HepG2 (cell line): ENCODE measurements at places on chromosomes 4 and X. TPM values are rescaled to one million over a fixed set of nuclear protein-coding genes. Genes with fewer than 3 reads are reported as not detected.

Gene HMGN5
- total RNA-seq = 0.24 and 0.36 TPM in 2 replicates

Gene MFAP3L
- 3.6 and 3.7 TPM in 2 replicates for total RNA-seq

Gene EREG
- 0.13 TPM in 1 of 2 replicates, not detected in the other for total RNA-seq

Gene ANXA3
- 6.5 and 8.2 TPM in 2 replicates for total RNA-seq

Gene KIAA1210
- total RNA-seq = not detected in 2 replicates

Gene DMD
- 25.9 and 35.6 TPM in 2 replicates for total RNA-seq

Gene GLUD2
- total RNA-seq = 8.0 and 10.4 TPM in 2 replicates

Gene HAND2
- total RNA-seq = not detected in 2 replicates

Gene MAP7D2
- total RNA-seq = 10.5 and 14.2 TPM in 2 replicates

Gene ANOS1
- total RNA-seq = not detected in 2 replicates

Gene BEND4
- not detected in 2 replicates for total RNA-seq

Gene ETNPPL
- total RNA-seq = 6.0 and 10.2 TPM in 2 replicates

Gene AR
- total RNA-seq = not detected in 2 replicates
